ENCODE measurements at places on chromosomes 1 and 21.

DNA sequence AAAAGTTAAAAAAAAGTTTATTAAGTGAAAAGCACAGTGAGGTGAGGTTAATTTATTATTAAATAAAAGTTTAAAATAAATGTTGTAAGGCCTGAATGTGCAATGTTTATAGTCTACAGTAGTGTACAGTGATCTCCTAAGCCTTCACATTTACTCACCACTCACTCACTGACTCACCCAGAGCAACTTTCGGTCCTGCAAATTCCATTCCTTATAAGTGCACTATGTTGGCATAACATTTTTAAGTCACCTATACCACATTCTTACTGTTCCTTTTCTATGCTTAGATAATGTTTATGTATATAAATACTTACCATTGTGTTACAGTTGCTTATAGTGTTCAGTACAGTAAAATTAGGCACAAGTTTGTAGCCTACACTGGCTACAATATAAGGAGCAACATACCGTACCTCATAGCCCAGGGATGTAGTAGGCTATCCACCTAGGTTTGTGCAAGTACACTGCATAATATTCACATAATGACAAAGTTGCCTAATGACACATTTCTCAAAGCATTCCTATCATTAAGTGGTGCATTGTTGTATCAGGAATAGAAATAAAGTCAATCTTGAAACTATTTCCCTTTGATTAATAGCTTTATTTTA is 426.5 kb upstream of the BRINP3 start:
- DNase-seq: peak; percentile 39

- DNase-seq: no peak
These were observed 11.5 kb upstream of the MYOC start for GRCh38 chr1:171663854-171664575.

GRCh38 chr1:6035303-6035702 is 10.4 kb upstream of the KCNAB2 start:
- no peak for DNase-seq

GRCh38 chr1:45329445-45329844 is 2.8 kb downstream of the HPDL start:
- DNase-seq: no peak

GRCh38 chr1:160704250-160704649 is 7.4 kb downstream of the CD48 start:
- DNase-seq: no peak

GRCh38 chr1:42732126-42732680 is 7.8 kb downstream of the CLDN19 start:
- DNase-seq: no peak

- DNase-seq: no peak
These were observed 12.5 kb downstream of the FOXJ3 start for GRCh38 chr1:42322577-42322976.

DNA sequence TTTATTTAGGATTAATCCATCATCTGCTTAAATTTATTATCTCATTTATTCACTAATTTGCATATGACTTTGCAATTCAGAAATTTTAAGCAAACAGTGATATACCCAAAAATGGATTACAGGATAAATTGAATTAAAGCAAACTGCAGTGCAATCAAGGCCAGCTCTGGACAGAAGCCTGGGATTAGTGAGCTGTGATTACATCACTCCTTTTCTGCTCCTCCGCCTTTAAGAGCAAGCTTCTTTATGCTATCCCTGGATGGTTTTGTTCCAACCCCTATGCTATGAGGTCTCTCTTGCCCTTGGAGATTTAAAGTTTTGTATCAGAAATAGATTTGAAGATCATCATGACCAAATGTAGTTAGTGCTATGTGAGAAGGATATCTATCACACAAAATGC is 32.6 kb downstream of the GPR52 start:
- DNase-seq: no peak

GRCh38 chr1:243738020-243738419 is 112.0 kb downstream of the AKT3 start:
- DNase-seq: no peak

- DNase-seq: no peak
These were observed 29.4 kb upstream of the LRRN2 start for GRCh38 chr1:204714861-204715511.
